ENCODE measurements at places on chromosomes 6 and 20. TPM values are rescaled to one million over a fixed set of nuclear protein-coding genes. Genes with fewer than 3 reads are reported as not detected.

CYP24A1 gene
- 1.1 TPM for total RNA-seq

CUL9 gene
- 18.5 TPM for total RNA-seq

TNFRSF6B gene
- total RNA-seq: not detected

GGT7 gene
- 24.4 TPM for total RNA-seq

GPX5 gene
- not detected for total RNA-seq

TRIM15 gene
- not detected for total RNA-seq

COX4I2 gene
- not detected for total RNA-seq
